ENCODE measurements at places on chromosomes 7 and 10.

DNA sequence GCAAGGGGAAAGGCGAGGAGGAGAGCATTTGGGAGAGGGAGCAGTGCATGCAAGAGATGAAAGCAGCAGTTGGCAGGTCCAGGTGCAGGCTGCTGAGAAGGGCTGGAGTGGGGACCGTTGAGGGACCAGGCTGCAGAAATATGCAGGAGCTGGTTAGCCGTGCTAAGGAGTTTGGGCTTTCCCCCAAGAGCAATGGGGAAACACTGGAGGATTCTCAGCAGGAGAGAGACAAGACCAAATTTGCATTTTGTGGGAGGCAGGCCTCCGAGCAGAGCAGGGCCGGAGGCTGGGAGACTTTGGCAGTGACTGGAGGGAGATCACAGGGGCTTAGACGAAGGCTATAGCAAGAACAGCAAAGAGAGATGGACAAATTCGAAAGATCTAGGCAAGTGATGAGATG is 11.8 kb downstream of the BTBD16 start:
- no peak for DNase-seq

DNA sequence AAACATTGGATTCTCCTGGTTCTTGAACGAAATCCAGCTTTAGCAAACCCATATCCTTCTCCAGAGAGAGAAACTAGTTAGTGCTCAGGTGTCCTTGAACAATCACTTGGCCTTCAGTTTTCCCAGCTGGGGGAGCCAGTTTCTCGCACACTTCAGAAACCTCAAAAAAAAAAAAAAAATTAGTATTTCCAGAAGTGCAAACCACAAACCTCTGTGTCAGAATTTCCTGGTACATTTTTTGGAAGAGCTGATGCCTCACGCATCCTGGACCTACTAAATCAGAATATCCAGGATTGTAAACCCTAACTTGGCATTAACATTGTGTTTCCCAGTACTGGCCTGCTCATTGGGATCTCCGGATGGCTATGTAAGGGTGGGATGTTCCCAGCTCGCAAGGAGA is 143.4 kb upstream of the EGR2 start:
- DNase-seq, result no peak

- DNase-seq, result no peak
Measured at GRCh38 chr7:45098983-45099839, 10.4 kb upstream of the NACAD start.

DNA sequence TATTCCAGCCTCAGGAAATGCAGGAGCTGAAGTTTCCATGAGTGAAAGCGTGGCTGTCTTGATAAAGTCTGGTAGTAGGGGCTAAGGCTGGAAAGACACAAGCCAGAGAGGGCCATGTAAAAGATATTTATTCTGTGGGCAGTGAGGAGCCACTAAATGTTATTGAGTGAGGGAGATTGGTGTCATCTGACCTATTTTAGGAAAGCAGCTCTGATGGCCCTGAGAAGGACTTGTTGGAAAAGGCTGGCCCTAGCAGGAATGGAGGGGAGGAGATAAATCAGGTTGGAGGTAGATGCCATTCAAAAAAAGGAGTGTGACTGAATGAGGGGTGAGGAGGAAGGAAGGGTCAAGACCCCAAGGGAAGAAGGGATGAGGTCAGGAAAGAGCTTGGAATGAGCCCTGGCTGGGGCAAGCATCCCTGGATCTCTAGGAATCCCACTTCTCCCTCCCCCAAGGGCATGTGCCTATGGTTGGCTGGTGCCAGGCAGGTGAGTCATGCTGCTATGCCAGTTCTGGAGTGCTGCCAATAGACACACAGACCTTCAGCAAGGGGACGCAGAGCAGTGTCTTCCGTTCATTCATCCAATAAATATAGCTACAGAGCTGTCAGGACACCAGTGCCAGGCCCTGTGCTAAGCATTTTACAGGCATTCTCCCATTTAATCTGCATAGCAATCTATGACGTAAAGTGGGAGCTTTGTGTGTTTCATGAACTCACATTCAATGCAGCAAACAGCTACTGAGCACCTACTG is 2.0 kb downstream of the ANKRD2 start:
- no peak for DNase-seq

DNA sequence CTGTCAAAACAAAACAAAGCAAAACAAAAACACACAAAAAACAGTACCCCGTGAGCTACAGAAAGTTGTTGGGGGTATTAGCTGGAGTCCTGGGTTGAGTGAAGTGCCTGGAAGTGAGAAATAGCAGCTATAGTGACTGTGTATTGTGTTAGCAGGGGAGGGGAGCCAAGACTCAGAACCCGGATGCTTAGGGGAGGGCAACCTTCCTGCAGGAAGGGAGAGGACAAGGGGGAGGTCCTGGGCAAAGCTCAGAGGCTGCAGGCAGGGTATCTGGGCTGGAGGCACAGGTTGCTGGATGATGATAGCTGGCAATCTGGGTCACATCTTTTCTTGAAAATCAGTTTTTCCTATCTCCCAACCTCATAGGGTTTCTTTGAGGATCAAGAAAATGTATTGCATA is 75.8 kb upstream of the PARD3 start:
- DNase-seq, result no peak

DNA sequence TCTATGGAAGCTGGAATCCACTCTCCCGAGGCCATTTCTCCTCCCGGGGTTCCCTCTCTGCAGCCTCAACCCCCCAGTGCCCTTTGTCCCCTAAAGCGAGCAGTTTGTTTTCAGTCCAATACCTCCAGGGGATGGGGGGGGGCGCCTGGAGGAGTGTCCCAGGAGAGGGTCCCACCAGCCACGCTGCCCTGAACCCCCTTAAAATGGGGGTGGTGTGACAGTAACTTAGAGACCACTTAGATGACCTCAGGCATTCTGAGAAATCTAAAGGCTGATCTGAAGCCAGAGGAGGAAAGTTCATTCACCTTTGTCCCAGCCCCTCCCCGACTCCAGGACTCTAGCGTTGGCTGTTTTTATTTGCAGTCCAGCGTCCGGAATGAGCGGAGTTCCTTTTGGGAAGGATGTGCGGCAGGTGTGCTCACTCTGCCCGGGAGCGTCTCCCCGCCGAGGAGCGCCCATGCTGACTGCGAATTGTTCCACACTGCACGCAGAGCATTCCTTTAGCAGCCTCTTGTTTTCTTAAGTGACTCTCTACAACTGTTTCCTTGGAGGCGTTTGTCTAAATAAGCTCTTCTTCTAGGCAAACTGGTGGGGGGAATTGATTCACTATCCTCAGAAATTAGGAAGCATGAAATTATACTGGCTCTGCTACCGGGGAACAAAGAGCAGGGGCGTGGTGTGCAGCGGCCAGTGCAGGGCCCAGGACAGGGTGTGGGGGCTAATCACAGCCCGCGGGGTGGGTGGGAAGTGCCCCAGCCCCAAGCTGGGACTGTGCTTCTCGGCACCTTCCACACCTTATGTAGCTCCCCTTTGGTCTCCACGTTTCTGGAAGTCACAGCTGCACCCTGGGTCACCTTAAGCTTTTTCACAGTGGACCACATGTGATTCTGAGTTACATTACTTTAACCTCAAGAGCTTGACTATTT is 46.3 kb downstream of the SYPL1 start:
- no peak for DNase-seq

- DNase-seq, result no peak
Measured at GRCh38 chr10:85597006-85597405, 769.6 kb downstream of the GRID1 start.

- no peak for DNase-seq
Measured at GRCh38 chr7:8109196-8110022, 140.8 kb downstream of the GLCCI1 start.

DNA sequence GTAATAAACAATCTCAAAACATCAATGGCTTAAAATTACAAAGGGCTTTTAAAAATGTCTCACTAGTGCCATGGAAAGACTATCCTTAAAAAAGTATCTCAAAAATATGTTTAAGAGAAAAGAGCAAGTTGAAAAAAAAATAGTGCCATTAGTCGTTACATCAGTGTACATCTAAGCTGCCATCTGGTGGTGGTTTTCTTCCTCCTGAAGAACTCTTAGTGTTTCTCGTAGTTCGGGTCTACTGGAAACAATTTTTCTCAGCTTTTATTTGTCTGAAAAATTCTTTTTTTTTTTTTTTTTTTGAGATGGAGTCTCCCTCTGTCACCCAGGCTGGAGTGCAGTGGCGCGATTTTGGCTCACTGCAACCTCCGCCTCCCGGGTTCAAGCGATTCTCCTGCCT is 5.9 kb upstream of the GARIN1A start:
- no peak for DNase-seq

- no peak for DNase-seq
Measured at GRCh38 chr10:34535872-34536271, 279.2 kb downstream of the PARD3 start.

GRCh38 chr10:123109466-123109865 is 26.3 kb upstream of the HMX3 start:
- DNase-seq, result peak; percentile 15

GRCh38 chr7:36881233-36881874 is 157.1 kb upstream of the AOAH start:
- DNase-seq, result no peak

- no peak for DNase-seq
Measured at GRCh38 chr10:127150136-127150535, 46.3 kb downstream of the INSYN2A start.

GRCh38 chr10:112778579-112778978 is 171.5 kb upstream of the TCF7L2 start:
- DNase-seq, result no peak

- peak; percentile 95 for DNase-seq
Measured at GRCh38 chr10:75234017-75234682, 1.6 kb downstream of the COMTD1 start.

- DNase-seq, result peak; percentile 99
Measured at GRCh38 chr7:101138213-101138870, 11.4 kb downstream of the SERPINE1 start.

DNA sequence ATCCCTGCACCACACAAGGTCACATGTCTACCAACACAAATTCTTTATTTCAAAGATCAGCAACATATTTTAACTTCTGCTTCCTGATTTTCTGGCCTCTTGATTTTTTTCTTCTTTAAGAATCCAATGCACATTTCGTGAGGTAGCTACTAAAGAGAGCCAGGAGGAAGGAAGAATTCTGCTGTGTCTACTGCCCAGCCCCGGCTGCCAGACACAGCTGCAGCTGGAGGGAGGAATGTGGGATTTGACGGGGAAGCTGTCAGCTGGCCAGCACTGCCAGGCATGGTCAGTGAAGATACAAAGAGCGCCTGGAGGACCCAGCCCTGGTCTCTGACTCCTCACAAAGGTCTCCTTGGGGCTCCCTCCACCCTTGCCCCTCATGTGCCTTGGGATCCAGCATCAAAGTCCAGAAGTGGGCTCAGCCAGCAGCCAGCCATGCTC is 6.9 kb upstream of the AOC1 start:
- no peak for DNase-seq

DNA sequence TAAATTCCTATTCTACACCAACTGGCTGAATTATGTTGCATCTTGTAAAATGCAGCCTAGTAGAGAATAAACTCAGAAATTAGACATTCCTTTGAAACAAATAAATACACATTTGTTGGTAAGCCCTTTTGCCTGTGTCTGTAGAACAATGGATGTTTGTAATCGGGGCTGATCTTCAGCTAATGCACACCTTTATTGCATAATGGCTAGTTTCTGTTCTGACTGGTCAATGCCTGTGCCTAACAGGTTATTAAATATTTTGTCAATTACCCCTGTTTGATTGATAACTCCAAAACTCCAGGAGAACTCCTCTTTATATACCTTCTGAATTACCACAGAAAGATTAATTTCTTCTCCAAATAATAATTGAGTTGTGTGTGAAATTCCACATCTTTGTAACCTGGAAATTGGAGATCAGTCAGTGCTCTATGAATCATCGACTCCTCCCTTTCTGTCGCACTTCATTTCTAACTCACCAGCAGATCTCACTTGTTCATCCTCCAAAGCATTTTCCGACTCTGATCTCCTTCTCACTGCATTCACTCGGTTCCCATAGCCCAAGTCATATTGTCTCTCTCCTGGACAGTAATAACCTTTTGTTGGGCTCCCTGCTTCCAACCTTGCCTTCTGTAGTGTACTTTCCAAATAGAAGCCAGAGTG is 196.0 kb upstream of the FZD1 start:
- no peak for DNase-seq

DNA sequence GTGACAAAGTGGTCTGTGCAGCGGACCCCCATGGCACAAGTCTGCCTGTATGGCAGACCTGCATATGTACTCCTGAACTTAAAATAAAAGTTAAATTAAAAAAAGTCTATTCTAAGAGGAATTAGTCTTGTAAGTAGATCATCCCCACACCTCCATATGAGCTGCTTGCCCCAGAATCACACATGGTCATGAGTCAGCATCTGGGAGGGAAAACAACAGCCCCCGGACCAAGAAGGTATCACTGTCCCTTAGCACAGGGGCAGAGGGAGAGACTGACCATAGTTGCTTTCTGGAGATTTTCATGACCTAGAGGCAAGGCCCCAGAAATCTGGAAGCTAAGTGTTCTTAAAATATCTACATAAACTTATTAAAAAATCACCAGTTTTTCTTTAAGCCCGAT is 86.6 kb upstream of the PDK4 start:
- DNase-seq, result no peak

- no peak for DNase-seq
Measured at GRCh38 chr10:29628912-29629526, 5.8 kb downstream of the SVIL start.

GRCh38 chr7:1810521-1810920 is 140.4 kb downstream of the ELFN1 start:
- no peak for DNase-seq

DNA sequence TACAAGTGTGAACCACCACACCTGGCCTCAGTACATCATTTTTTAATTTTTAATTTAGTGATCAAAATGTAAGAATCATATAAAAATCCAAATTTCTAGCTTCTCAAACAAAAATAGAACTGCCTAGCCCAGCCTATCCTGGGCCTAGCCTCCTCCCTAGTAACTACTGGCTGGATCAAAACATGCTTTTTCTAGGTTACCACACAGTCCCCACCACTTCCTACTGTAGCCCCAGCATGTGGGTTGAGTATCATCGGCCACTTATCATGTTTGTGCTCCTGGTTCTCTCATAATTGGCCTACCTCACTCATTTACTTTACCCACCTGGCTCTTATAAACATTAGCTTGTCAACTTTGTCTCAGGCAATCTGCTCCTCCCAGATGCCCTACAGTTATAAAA is 52.9 kb downstream of the DNAJC12 start:
- no peak for DNase-seq

- DNase-seq, result no peak
Measured at GRCh38 chr7:142584765-142585164, 164.5 kb upstream of the PRSS1 start.
